ENCODE measurements at places on chromosomes 12 and 14. TPM values are rescaled to one million over a fixed set of nuclear protein-coding genes. Genes with fewer than 3 reads are reported as not detected.
A peak's percentile ranks its signal among the peaks of the same experiment; 100 is the strongest.

GRCh38 chr12:132812631-132813305 lies 15.9 kb downstream of the GOLGA3 start:
- no peak for DNase-seq

DNA sequence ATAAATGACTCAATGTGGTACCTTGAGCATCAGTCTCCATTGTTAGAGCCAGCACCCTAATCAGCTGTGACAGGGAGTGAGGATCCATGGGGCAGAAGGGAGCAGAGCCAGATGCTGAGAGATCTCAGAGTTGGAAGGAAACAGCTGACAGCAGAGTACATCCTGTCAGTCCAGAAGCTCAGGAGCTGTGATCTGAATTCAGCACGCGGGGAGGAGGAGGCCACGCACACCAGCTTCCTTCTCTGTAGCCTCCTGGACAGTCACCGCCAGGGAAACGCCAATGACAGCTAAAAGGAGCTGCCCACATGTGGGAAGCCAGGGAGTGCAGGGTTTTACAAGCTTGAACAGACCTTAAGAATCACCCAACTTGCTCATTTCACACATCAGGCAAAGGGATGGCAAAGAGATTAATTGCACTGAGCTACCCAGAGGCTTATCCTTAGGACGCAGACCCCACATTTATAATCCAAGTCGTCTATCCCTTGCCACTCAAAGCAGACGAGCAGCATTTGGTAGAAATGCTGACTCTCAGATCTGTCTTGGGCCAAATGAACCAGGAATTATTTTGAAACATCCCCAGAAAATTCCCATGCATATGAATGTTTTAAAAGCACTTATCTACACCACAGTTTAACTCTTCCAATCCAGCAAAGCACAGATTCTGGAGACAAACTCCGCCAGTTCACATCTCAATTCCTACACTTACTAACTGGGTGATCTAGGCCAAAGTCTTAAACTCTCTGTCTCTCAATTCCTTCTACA lies 322.6 kb upstream of the TMTC1 start:
- DNase-seq, result no peak

- DNase-seq, result no peak
These were observed 27.1 kb upstream of the PCNX4 start for GRCh38 chr14:60064491-60065072.

DNA sequence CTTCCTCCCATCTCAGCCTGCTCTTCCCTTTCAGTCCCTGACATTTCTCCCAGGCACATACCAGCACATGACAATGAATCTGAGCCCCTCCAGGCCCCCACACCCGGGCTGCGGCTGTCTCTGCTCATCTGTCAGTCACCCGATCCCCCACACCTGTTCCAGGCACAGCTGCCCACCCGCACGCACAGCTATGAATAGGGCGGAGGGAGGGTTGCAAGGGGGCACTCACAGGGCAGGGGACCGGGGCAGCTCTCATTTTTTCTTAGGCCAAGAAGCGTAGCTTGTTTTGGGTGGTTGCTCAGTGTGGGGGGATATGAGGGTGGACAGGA lies 43.7 kb upstream of the TSPAN9 start:
- peak; percentile 12 for DNase-seq

GRCh38 chr14:85380881-85381280 lies 149.1 kb upstream of the FLRT2 start:
- no peak for DNase-seq

GRCh38 chr12:75862692-75863471 lies 168.7 kb downstream of the PHLDA1 start:
- no peak for DNase-seq

XPOT gene
- total RNA-seq, result 12.3 TPM

HNF1A gene
- not detected for total RNA-seq

GRCh38 chr12:6199531-6200255 lies 507 bp upstream of the CD9 start:
- peak; percentile 59 for DNase-seq

- DNase-seq, result no peak
These were observed 249.0 kb downstream of the AACS start for GRCh38 chr12:125314051-125314755.

Measured in heart left ventricle (tissue), 16 donors.